ENCODE measurements at places on chromosomes 11 and 22.

DNA sequence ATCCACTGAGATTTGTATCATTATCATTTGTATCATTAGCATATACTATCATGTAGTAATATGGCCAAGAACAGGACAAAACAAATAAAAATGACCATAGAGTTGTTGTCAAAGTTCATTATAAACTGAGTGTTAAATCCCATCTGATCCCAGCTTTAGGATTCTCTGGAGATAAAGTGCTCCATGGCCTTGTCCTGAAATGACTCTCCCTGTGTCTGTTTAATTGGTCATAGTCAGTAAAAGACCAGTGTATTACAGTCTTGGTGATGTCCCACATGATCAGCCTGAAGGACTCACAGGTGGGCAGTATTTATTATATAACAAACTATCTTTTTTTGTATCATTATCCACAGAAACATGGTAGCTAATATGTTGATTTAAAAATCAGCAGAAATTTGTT, 361.6 kb downstream of the TMEM135 start:
- no peak for DNase-seq

GRCh38 chr11:132579136-132579535, 953.2 kb downstream of the OPCML start:
- DNase-seq = no peak

DNA sequence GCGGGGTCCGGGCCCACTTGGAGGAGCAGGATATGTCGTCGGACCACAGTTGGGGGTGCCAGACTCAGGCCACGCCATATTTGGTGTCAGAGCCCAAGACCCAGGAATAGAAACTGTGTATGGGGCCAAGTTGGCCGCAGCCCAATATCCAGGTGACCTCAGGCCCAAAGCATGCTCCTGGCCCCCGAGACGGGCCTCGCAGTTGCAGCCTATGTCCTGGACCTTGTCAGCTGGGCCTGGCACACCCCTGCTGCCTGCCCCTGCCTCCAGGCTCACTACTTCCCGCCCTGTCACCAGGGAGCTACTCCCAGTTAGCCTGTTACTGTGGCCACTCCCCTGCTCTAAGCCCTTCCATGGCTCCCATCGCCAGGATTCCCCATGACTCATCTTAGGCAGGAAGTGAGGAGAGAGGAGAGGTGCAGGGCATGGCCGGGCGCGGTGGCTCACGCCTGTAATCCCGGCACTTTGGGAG, 23.1 kb downstream of the A4GALT start:
- no peak for DNase-seq

DNA sequence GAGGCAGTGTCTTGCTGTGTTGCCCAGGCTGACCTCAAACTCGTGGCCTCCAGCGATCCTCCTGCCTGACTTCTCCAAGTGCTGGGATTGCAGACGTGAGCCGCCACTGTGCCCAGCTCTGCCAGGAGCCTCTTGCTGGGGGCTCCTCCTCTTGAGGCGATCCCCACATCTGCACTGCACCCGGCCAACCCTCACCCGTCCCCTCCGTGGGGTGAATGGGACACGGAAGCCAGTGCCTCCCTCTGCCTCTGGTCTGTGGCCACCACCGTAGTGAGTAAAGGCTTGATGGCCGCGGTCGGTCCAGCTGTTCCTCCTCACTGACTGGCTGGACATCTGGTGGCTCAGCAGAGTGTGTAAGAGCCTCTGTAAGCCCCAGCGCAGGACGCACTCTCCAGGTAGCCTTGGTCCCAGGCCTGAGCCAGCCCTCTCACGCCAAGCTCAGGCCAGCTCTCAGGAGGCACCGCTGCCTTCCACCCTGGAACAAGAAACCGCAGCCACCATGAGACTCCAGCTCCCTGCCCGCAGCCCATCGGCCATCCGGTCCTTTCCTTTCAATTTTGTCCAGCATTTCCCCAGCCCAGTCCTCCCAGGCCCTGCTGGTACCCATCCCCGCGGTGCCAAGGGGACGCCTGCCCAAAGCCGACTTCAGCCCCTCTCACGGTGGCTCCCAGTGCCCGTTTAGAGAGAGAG, 100.3 kb downstream of the BRD1 start:
- no peak for DNase-seq

All from activated gamma-delta T cell treated with anti-CD3 and anti-CD28 coated beads, Interleukin-2, amount 50 U/mL, for 16 hours (primary cell).